ENCODE measurements at places on chromosomes 4 and X. TPM values are rescaled to one million over a fixed set of nuclear protein-coding genes. Genes with fewer than 3 reads are reported as not detected.

The CFAP99 gene
- under 0.01 TPM for total RNA-seq

The RENBP gene
- total RNA-seq = 6.5 TPM

The SULT1B1 gene
- total RNA-seq = not detected

The TMSB15B gene
- total RNA-seq = 3.8 TPM

The RNF128 gene
- 0.72 TPM for total RNA-seq

The SH2D1A gene
- not detected for total RNA-seq

The SLC26A1 gene
- 0.36 TPM for total RNA-seq

The BEX2 gene
- total RNA-seq = 4.3 TPM

The PWWP3B gene
- not detected for total RNA-seq

The STPG2 gene
- 0.29 TPM for total RNA-seq

The P2RY8 gene
- total RNA-seq = under 0.01 TPM

GRCh38 chr4:100367451-100367850 is 150.4 kb downstream of the EMCN start:
- DNase-seq = no peak

DNA sequence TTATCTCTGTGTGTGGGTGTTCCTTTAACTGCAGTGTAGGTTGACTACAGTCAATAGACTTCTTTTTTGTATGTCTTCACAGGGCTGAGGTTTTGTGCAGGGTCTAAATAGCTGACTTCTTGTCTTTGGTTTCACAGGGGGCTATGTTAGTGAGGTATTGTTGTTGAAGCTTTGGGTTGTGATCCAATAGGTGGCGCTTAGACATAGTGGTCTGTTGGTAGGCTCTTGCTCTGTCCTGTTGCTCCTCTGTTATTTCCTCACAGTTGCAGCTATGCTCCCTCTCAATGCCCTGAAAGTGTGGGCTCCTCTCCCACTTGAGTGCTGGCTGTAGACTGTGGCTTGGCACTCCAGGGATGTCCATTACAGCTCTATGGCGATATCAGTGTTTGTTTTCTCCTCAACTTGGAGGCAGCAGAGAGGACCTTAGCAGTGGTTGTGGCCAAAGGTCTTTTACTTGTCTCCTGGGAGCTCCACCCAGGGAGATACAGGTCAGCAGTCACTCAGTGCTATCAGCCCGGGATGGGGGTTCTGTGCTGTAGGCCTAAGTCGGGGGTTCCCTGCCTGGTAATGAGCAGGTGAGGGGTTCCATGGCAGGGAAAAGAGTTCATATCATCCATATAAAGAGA is 14.0 kb downstream of the POF1B start:
- no peak for DNase-seq

DNA sequence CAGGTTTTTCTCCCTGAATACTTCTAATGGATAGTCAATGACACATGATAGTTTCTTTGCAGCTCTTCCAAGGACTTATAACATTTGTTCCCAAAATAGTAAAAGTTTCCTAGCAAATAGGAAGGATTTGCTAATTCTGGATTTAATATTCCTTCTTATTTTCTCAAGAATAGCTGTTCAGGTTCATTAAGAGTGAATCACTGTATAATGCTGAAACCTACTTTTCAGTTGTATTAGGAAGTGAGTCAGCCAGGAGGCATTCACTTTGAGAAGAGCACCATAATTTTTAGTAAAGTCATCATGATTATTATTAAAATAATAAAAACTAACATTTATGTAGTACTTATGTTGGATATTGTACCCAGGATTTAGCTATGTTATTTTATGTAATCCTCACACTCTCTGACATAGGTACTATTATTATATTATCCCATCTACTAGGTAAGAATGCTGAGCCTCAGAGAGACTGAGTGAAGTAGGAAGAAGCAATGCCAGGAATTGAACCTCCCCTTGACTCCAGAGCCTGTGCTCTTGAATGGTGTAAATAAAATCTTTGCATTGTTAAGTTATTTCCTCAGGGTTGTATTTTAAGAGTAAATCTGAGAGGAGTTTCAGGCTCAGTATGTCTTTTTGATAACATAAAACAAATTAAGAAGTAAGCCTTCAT is 114.8 kb downstream of the REELD1 start:
- peak; percentile 63 for DNase-seq

- peak; percentile 98 for DNase-seq
Observed at GRCh38 chr4:183098723-183099536, at the start of gene WWC2. Gene WWC2 (plus strand): TSS chr4:183099257. CDS start chr4:183099492, 235 bp downstream.

GRCh38 chr4:54780149-54780495 is 122.4 kb downstream of the KIT start:
- DNase-seq = no peak

DNA sequence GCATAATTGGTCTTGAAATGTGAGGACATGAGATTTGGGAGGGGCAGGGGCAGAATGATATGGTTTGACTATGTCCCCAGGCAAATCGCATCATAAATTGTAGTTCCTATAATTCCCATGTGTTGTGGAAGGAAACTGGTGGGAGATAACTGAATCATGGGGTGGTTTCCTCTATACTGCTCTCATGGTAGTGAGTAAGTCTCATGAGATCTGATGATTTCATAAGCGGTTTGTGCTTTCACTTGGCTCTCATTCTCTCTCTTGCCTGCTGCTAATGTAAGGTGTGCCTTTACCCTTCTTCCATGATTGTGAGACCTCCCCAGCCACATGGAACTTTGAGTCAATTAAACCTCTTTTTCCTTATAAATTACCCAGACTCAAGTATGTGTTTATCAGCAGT is 2595.9 kb downstream of the PCDH7 start:
- no peak for DNase-seq

DNA sequence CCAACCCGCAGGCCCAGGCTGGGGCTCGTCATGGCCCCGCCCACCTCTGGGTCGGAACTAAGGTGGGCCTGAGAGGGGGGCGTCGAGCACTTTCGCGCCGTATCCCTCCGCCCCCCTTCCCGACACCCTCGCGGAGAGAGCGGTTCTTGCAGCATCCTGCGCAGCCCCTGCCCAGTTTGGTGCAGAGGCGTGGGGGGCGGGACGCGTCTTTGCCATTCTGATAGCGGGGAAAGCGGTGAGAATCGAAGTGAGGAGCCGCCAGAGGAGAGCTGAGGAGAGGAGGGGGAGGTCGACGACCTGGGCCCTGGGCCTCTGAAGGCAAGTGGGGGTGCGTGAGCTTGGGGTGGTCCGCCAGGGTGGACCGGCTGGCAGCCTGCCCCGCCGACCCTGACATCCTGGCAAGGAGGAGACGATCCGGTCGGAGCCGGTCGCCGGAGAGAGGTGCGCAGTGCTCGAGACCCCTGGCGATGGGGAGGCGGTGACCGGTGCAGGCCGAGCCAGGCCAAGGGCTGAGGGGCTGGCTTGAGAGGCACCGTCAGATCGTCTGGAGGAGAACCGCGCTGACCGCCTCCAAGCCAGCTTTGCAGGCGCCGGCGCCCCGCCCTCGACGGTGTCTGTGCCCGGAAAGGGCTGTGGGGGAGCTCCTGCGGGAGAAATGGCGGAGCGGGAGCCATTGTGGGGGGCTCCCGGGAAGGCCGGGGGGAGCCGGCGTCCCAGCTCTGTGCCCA is 25.5 kb downstream of the GPRASP3 start:
- no peak for DNase-seq

GRCh38 chr4:3349116-3349515 is 56.3 kb downstream of the RGS12 start:
- no peak for DNase-seq

GRCh38 chrX:65745992-65746391 is 78.5 kb downstream of the MSN start:
- no peak for DNase-seq

- DNase-seq = peak; percentile 54
Observed at GRCh38 chr4:4919927-4920326, 60.5 kb downstream of the MSX1 start.

- DNase-seq = no peak
Observed at GRCh38 chr4:8818063-8818881, 53.4 kb downstream of the HMX1 start.

DNA sequence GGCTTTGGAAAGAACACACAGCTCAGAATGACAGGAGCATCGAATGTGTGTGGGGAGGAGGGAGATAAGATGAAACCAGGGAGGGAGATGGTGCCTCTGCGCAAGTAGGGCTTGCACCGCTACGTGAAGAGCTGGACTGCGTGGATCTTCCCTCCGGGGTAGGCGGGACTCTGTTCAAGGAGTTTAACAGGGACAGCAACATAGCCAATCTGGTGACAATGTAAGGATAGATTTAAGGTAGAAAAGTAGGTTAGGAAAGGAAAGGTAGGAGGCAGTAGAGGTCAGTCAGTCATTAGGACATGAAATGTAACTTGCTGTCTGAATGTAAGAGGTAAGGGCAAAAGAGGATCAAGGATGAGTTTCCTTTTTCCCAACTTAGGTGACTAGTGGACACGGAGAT is 152.5 kb downstream of the DCTD start:
- no peak for DNase-seq

- DNase-seq = no peak
Observed at GRCh38 chr4:3403348-3403906, 38.3 kb upstream of the HGFAC start.

DNA sequence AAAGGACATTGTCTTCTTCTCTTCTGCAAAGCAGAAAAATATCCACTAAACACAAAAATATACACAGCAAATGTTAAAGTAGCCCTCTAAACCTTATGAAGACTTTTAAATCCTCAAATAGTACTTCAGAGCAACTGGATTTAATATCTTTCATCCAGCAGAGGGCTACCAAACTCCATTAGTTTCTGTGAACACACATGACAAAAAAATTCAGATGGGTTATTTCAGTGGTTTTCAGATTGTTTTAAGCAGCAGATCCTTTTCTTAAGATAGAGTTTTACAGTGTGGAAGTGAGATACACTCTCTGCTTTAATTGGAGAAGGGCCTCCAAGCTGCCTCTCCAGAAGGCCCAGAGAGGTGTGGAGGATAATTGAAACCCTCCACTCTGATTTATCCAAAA is 56.7 kb downstream of the ANK2 start:
- DNase-seq = peak; percentile 22

GRCh38 chrX:154398668-154399526 is 720 bp downstream of the RPL10 start:
- DNase-seq = peak; percentile 69

DNA sequence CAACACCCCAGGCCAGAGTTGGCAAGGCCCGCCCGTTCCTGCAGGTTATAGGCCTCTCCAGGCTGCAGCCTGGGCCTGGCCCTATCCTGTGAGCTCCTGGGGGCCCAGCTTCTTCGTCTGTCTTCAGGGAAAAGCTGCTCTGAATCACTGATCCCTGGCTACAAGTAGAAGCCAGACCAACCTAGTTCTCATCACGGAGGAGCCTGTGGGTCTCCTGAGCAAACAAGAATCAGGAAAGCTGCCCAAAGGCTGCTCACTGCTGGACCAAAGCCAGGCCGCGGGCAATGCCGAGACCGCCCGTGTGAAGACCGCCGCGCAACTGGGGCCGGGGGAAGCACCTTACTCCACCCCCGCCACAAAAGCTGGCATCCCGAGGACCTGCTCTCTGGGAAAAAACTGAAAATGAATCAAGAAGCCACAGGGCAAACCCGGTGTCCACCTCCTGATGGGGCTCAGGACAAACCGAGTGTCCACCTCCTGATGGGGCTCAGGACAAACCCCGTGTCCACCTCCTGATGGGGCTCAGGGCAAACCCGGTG is 12.8 kb downstream of the CTBP1 start:
- DNase-seq = peak; percentile 88

DNA sequence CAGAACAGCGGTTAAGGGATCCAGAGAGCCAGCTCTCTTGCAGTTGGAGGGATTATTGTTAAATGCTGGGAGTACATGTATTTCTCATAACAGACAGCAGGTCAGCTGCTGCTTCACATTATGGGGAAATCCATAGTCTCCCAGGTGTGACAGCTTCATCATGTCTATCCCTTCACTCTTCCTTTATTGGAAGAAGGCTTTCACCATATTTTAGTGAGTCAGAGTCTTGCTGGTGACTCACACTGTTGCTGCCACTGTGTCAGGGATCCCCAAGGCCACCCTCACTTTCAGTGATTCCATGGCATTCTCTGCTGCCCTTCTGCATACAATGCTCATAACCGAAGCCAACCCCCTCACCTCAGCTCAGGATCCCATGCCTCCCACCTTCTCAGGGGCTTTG is 32.9 kb upstream of the PAGE5 start:
- no peak for DNase-seq

- no peak for DNase-seq
Observed at GRCh38 chr4:64882311-64883086, 473.2 kb upstream of the TECRL start.

DNA sequence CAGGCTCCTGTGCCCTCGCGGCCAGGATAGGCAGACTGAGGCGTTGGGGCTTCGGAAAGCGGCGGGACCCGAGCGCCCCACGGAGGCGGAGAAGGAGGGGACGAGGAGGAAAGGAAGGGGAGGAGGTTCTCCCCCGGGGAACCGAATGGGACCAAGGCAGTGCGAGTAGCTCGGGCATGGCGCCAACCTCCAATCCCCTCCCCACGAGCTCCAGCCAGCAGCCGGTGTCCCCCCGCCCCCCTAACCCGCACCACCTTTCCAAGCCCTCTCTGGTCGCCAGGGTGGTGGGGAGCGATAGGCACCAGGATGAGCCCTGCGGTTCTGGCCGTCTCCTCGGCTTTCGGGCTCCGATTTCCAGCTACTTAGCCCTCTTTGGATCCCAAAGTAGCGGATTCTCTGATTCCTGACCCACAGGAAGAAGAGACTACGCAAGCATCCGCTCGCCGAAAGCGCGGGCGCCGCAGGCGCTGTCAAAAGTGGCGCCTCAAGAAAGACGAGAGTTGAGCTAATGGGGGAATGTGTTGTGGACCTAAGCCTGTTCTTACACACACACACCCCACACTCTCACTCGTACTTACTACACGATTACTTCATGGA is 15.2 kb upstream of the ZIC3 start:
- DNase-seq = no peak

DNA sequence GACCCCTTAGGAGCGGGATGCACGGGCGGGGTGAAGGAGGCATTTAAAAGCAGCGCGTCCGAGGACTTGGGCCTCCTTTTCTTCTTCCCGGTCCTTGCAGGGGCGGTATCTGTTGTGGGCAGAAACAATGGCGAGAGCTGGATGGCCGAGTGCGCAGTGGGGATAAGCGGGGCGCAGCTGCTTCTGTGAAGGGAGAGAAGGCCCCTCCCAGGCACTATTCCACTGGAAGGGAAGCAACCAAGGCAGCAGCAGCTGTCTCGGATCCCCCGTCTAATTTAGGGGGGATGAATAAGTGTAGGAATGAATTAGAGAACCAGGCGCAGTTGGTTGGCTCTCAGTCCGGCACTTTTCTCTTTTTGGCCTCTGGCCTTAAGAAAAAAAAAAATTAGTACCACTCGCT is 995 bp downstream of the SMARCA5 start:
- DNase-seq = peak; percentile 38

DNA sequence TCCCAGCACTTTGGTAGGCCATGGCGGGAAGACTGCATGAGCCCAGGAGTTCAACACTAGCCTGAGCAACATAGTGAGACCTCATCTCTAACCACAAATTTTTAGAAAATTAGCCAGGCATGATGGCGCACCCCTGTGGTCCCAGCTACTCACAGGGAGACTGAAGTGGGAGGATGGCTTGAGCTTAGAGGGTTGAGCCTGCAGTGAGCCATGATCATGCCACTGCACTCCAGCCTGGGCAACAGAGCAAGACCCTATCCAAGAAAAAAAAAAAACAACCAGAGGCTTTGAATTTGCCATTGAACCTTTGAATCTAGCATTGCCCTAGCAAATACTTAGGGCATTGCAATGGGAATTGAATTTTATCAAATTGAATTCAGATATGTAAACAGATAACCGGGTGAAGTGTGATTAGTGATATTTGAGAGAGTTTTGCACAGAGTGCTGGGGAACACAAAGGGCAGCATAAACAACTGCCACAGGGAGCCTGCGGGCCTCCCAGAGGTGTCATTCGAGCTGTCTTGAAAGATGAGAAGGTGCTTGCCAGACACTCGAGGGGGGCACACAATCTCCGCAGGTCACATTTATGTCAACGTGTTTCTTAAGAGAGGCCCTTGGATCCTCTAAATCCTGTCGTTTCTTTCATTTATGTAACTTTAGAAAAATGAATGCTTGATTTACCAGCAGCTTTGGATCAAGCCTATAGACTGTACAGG is 200.3 kb downstream of the AASDH start:
- DNase-seq = no peak

Measured in osteoblast (primary cell).